ENCODE measurements at places on chromosomes 6 and 20.

- DNase-seq = no peak
Measured at GRCh38 chr6:137904822-137905617, 38.0 kb downstream of the TNFAIP3 start.

- no peak for DNase-seq
Measured at GRCh38 chr6:91824331-91824730, 1237.5 kb upstream of the MAP3K7 start.

DNA sequence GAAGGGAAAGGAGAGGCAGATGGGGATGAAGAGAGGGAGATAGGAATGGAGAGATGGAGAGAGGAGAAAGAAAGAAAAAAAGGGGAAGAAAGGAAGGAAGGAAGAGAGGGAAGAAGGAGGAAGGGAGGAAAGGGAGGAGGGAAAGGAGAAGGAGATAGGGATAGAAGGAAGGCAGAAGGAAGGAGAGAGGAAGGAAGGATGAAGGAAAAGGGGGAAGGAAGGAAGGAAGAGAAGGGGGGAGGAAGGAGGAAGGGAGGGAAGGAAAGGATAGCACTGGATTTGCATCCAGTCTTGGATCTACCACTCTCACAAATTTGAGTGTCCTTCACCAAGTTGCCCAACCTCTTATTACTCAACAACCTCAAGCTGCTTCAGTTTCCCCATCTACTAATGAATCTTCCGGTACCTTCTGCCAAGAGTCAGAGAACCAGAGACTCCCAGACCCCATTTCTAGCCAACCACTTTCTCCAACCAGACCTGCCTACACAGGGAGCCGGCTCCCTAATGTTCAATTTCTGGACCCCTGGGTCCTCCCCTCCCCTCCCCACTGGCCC is 79.7 kb upstream of the FOXP4 start:
- no peak for DNase-seq

DNA sequence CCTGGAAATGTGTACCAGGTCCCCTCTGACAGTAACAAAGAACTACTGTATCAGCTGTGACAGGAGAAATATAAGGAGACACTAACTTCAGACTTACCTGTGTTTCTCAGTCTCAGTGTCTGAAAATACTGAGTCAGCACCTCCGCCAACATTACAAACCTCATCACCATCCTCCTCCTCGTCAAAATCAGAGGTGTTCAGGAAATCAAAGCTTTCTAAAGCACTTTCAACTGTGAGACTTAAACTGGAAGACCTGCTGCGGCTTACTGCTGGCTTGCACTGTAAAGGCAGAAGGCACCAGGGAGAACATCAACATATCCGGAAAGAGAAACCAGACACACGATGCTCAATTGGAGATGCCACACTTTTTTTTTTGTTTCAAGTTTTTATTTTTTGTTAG is 40.3 kb upstream of the ARMH2 start:
- DNase-seq = no peak

GRCh38 chr20:41001497-41001896 is 27.1 kb upstream of the TOP1 start:
- DNase-seq = no peak

GRCh38 chr20:35215066-35215956 is 11.2 kb upstream of the MMP24 start:
- no peak for DNase-seq

DNA sequence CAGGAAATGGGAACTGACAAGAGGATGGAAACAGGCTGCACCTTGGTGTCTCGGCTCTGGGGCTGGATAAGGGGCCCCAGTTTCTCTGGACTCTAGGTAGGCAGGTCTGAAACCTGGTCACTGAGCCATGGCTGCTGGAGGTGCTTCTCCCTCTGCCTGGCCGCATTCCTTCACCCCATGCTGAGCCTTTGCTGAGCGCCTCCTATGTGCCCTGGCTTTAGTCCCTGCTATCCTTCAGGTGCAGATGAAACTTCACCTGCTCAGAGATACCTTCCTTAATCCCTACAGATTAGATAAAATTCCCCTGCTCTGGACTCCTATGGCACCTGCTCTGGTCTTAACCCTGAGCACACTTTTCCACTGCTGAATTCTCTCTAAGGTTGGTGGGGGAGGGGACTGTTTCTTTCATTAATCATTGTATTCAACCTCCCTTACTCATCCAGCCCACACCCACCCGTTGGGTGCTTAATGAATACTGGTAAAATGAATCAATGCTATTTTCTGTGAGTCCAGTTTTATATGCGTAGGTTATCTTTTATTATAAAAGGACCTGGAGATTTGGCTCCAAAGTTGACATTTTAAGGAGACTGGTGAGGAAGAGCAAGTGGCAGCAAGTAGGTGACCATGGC is 19.3 kb downstream of the MYLK4 start:
- DNase-seq = no peak

- no peak for DNase-seq
Measured at GRCh38 chr6:8041913-8042583, 22.1 kb downstream of the BLOC1S5 start.

DNA sequence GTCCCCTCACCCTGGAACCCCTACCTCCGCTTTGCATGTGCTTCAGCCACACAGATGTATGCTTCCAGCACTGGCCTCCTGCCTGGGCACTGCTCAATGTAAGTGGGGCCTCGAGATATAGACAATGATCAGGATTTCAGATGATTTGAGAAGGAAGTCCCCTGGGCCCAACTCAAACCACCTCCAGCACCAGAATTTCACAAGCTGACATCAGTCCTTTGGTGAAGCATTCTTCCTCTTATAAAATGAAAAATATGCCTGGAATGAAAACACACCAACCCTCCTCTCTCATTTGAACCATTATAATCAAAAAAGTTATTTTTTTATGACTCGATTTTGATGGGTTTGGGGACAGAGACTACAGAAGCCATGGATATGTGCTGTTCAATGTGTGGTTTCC is 48.5 kb downstream of the BTBD3 start:
- DNase-seq = no peak

DNA sequence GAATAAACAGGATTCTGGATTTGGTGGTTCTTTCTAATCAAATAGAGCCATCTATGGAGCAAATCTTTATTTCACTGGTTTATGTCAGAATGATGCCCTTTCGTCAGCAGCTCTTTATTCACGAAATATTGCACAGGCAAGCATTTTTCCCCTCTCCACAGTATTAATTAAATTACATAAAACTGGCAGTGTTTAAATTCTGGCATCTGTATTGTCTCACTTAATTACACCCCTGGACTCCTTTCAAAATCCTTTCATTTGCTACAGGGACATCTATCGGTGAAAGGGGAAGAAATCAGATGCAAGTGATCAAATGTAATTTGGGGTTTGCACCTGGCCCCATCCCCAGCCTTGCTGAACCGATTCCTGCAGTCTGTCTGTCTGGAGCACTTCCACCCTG is 801.9 kb downstream of the QKI start:
- no peak for DNase-seq
